ENCODE measurements at places on chromosomes 12 and 14. TPM values are rescaled to one million over a fixed set of nuclear protein-coding genes. Genes with fewer than 3 reads are reported as not detected.

- no peak for ATAC-seq
These were observed 704.3 kb upstream of the FLRT2 start for GRCh38 chr14:84825481-84826251.

Gene SDR9C7
- not detected for total RNA-seq

DNA sequence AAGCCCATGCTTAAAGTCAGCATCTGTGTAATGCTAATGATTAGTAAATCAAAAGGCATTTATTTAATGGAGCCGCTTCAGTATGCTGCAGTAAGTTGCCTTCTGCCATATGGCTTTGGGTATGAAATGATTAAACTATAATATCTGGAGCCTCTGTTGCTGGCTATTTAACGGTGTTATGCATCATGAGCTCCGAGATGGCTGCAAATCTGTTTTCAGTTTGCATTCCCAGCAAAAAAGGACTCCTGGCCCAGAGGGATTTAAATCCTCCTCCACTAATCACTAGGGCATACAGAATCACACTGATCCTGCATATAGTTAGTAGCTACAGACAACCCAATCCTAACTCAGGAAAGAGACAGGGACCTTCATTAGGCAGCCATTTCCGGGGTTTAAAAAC lies 171.5 kb upstream of the EEA1 start:
- ATAC-seq = no peak

Gene GALNT9
- 0.34 TPM for total RNA-seq

GRCh38 chr12:25072906-25073650 lies 121.9 kb downstream of the DNAI7 start:
- ATAC-seq = no peak

DNA sequence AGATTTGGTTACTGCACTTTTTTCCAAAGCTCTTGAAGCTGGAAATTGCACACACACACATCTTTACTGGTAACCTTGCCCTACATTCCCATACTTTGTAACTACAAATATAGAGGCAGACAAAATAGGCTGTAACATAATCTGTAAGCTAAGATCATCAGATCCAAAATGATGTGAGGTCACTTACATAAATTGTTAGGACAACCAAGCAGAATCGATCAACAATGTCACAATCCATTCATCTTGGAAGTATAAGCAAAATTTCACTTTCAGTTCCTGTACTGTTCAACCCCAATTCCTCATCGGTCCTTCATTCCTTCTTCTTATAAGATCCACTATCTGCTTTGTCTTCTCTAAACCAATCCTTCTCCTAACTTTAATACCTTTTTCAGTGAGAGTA lies 72.6 kb downstream of the EPS8 start:
- ATAC-seq = no peak

GRCh38 chr12:64237382-64237781 lies 15.3 kb upstream of the KICS2 start:
- no peak for ATAC-seq

DNA sequence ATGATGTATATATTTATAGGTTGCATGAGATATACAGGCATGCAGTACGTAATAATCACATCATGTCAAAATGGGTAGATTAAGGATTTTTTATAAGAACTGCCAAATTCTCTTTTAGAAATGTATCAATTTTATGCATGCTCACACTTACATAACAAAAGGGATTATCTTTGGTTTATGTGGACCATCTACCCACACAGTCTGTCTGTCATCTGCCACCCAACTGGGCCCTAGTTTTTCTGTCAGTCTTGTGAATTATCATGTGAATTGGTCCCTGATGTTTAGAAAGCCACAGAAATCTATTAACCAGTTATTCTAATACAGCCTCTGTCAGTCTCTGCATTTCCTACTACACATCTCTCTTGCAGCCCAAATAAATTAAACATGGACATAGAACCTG lies 133.4 kb downstream of the ACSS3 start:
- no peak for ATAC-seq

Gene LAG3
- total RNA-seq = 45.6 TPM

DNA sequence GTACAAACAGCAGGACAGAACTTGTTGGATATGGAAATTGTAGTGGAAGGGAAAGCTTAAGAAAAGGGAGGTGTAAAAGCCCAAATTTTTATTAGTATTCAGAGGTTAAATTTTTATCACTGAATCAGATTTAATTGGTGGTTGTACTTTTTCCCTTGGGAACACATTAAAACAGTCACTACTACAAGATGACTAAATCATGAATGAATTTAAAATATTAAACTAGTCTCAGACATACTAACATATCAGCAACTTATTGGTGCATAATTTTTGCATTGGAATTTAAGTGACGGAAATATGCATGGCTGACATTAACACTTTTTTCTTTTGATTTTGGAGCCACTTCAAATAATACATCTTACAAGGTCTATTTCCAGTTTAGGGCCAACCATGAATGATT lies 27.6 kb downstream of the SAMD4A start:
- no peak for ATAC-seq

GRCh38 chr14:29442696-29443095 lies 485.0 kb downstream of the PRKD1 start:
- no peak for ATAC-seq

GRCh38 chr14:70643967-70644366 lies 2.3 kb downstream of the TTC9 start:
- no peak for ATAC-seq

DNA sequence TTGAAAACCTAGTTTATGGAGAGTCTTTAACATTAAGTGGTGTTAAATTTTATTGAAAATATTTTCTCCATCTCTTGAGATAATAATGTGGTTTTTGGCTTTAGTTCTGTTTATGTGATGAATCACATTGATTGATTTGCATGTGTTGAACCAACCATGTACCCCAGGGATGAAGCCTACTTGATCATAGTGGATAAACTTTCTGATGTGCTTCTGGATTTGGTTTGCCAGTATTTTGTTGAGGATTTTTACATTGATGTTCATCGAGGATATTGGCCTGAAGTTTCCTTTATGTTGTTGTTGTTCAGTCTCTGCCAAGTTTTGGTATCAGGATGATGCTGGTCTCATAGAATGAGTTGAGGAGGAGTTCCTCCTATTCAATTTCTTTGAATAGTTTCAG lies 222.6 kb downstream of the ADAMTS20 start:
- ATAC-seq = no peak

Gene TMEM229B
- 0.71 TPM for total RNA-seq

DNA sequence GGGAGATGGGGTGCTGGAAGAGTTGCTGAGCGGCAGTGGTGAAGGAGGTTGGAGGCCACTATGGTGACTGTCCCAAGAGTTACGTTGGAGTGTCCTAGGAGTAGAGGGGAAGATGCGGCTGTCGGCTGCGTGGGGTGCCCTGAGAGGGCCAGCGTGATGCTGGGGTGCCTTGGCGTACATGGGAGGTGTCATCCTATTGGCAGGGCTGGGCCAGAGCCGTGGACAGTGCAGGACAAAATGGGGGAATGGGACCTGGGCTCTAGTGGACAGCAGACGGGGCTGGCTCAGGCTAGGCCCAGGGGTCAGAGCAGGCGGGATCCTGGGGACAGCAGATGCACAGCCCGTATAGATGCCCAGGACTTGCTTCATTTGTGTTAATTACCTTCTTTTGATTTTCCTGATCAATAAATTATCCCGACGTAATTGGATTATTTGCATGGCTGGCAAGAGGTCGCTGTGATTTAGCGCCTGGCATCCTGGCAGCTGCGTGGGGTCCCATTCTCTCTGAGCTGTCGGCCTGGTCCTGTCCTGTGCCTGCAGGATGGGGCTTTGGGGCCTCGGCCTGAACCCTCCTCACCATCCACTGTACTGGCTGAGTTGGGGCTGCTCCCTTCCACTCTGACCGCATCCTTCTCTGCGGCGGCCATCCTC lies 203.9 kb upstream of the C14orf180 start:
- no peak for ATAC-seq

DNA sequence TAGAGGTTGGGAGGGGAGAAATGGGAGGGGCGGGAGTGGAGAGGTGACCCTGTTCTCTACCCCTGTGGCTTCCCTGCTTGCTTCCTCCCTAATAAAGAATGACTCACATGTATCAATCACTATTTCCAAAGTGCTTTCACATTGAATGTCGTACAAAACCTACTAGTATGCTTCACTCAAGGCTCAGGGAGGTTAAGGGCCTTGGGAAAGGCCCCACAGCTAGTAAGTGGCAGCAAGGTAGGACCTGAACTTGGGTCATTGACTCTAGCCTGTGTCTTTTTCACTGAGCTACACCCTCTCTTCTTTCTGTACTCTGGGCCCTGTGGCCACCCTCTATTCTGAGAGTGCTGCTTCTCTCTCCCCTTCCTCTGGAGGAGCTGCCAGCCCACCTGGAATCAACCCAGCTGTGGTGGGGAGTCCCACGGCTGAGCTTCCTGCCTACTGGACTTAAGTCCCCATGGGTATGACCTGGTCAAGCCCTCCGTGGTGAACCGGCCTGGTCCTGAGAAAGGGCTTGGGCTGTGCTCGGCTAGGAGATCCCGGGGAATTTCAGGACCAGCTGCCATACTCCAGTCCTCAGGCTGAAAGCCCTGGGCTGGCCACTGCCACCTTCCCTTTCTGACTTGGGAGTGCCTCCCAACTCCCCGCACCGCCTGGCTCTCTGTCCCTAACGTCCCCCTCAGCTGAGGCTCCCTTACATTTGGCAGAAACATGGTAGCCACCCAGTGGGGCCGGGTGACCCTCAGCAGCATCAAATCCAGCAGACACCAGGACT lies 13.0 kb downstream of the SLC48A1 start:
- ATAC-seq = peak; percentile 56

Gene ZC2HC1C
- total RNA-seq = 3.7 TPM

DNA sequence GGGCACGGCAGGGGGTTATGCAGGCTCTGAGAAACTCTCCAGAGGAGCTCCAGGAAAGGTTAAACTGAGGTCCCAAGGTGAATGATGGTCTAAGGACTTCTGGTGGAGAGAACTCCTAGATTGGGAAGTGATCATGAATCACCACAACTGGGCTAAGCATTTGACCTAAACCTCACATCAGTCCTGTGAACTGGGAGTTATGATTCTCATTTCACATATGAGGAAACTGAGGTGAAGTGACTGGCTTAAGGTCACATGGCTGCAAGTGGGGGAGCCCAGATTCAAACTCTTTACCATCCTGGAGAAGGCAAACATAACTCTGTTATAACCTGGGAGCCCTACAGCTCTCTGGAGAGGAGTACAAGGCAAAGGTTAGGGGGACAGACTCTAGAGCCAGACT lies 4.2 kb downstream of the RARG start:
- peak; percentile 8 for ATAC-seq

- ATAC-seq = no peak
These were observed 148.9 kb downstream of the CRADD start for GRCh38 chr12:93825931-93826555.

DNA sequence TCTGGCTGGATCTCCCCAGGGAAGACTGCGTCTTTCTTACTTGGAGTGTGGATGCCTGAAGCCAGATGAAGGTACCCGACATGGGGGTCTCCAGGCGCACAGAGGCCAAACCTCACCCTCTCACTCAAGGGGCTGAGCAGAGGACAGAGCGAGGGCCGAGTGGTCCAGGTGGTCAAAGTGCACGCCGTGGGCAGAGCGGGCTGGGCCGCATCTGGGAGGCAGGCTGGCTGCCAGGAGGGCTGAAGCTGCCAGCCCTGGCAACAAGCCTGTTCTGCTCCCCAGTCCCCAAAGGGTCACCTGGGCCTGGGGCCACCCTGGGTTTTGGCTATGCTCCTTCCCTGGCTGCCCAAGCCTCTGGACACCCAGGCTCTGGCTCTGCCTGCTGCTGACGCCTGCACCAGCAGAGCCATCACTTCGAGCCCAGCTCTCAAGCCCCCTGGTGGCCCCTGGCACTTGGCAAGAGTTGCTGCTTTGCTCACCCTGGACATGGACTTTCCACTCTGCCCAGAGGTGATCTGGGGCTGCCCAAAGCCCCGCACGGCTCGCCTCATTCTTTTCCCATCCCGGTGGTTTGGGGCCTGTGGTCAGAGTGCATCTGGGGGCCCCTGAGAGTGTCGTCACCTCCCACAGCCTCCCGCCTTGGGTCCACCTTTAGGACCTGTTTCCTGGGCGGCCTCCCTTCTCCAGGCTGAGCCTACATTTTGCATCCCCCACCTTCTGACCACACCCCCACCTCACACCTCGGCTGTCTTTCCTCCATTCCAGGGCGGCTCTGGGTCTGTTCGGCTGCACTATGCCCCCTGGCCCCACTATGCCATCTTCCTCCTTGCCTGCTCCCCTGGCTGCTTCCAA lies 2.8 kb downstream of the ADSS1 start:
- ATAC-seq = no peak

Gene MYO1H
- not detected for total RNA-seq

DNA sequence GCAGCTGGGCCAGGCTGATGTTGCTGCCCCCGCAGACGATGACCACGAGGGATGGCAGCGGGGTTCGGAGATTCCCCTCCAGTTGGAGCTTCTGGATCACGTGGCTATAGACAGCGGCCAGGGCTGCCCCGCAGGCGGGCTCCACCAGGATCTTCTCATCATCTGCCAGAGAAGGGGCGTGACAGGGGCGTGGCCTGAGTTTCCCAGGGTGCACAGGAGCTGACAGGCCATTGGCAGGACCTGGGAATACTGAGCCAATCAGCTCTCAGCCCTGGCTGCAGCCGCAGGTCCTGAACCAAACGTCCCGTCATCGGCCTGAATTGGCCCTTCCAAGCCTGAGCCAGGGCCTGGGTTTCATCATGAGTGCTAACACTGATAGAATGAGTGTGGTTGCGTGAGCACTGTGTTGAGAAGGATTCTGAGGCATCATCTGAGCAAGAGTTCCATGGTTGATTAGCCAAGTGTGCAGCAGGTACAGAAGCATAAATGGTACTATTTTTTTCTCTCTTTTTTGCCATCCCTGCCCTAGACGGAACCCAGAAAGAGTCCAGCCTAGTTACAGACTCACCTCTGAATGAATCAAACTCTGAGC lies 10.6 kb downstream of the SDS start:
- ATAC-seq = no peak

GRCh38 chr12:116483959-116484750 lies 75.0 kb upstream of the MAP1LC3B2 start:
- ATAC-seq = no peak

Gene POTEM
- not detected for total RNA-seq

Gene C14orf39
- not detected for total RNA-seq

DNA sequence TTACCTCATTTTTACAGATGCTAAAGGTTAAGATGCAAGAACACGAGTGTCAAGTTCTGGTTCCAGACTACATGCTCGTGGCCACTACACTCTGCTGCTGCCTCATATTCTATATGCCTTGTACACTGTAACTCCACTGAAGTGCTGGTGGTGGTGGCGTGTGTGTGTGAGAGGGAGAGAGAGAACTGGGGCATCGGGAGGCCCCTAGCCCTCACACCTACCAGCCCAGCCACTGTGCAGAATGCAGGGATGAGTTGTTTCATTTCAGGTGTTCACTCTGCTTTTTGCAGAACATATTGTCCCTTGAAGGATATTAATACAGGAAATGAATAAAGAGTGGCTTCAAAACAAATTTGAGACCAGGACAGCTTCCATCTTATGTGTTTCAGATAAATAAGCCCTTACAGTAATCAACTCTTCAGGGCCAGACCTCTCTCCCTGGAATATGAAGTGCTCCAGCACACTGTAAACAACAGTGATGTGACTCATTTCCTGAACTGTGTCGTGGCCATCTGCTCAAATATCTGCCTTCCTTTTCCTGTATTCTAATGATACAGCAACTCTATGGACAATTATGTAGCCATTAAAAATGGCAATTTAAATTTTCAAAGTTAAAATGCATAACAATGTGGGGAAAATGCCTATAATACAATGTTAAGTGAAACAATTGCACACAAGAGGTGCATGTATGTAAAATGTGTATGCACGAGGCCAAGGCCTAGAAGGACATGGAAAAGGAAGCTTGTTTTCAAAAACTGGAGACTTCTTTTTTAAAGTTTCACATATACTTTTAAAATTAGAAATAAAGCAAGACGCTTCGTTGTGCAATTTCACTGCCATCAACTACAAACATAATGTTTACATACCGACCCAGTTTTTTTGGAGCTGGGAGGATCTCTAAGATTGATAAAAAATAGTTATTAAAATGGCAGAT lies 215.4 kb downstream of the PELI2 start:
- peak; percentile 51 for ATAC-seq

Gene PRDM4
- 32.6 TPM for total RNA-seq

All from activated T-helper 17 cell treated with anti-CD3 and anti-CD28 coated beads, Interleukin-2, amount 50 U/mL, for 72 hours (primary cell).